Dermis microvascular lymphatic vessel endothelial cell (primary cell): ENCODE measurements at places on chromosomes 3 and 15.

GRCh38 chr15:50227076-50227475 lies 38.5 kb downstream of the HDC start:
- no peak for DNase-seq

DNA sequence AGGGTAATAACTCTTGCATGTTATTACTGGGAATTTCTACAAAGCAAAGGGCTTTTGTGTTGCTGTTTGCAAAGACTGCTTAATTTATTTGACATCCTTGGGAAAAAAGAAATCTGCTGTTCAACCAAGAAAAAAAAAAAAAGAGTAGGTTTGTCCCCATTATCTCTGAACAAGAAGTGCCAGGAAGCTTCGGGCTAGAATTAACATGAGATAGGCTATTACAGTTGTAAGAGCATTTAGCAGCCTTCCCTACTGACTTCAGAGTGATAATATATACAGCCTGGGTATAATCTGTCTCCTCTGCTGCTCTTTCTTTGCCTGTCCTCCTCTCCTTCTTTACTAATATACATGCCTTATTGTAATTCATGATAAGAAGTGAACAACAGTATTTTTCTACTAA lies 23.3 kb upstream of the CHMP2B start:
- no peak for DNase-seq

GRCh38 chr3:151835751-151836525 lies 22.0 kb downstream of the AADAC start:
- DNase-seq, result peak; percentile 19

- DNase-seq, result peak; percentile 45
These were observed 68.8 kb downstream of the PLOD2 start for GRCh38 chr3:146092230-146092629.

DNA sequence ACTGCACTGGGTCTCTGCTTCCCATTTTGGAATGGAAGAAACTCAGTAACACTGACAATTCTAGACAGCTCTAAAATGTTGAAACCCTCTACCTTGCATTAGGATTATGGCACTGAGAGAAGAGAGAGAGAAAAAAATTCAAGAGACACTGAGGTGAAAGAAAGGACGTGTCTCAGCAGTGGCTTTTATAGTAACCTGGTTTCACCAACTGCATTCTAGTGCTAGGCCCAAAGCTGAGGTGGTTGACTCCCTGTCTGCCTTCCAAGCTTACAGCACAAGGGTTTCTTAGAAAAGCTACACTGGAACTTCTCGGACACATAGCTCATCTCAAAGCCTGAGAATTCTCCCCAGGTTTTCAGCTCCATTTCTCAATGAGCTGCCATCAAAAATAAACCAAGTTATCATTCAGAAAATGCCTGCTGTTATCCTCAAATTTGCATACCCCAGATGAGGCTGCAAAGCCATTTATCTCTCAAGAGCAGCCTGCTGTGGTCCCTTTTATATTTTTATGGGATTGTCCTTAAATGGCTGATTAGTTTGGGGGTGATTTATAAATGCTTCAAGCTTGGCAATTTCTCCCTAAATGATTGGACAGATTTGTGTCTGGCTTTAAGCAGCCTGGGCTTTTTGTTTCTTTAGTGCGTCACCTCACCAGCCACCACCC lies 279.9 kb downstream of the EBLN2 start:
- DNase-seq, result no peak

DNA sequence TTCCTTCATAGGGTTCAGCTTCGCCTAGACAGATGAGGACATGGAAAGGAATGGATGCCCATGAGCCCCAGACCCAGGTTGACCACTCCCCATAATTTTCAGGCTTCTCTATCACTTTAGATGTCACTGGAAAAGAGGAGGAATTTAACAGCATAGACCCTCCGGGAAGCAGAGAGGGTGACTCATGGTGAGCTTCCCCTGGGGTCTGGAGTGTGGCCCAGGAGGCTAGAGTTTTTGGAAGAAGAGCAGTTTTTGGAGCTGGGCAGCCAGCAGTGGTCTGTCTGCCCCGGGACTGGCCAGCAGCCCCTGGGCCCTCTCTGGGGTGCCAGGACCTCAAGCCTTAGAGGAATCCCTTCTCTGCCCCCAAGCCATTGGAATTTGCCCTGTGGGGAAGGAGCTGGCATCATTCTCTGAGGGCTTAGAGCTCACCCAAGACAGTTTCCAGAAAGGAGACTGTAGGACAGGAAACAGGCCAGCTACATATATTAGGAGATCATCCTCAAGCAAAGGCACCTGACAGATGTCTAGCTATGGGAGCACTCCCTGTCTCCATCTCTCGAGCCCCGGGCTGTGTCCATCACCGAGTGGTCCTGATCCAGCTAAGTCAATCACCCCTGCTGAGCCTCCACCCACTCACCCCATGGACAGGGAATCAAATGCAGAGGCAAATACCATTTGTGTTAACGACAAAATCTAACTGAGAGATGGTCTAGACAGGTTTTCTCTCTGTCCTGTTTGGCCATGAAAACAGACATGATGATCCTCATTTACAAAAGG lies 67.3 kb downstream of the MEGF11 start:
- no peak for DNase-seq

DNA sequence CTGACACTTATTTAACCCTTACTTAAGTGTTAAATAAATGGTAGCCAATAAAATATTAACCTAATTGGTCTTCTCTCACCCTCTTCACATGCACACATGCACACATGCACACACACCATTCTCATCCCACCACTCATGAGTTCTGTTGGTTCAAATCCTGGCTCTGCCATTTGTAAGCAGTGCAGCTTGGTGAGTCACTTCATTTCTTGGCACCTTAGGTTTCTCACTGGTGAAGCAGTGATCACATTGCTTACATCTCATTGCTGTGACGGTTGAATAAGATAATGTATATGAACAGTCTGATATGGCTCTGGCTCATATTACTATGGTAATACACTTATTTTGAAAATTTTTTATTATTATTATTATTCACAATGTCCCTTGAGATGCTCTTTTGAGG lies 33.8 kb downstream of the RIOX2 start:
- no peak for DNase-seq

DNA sequence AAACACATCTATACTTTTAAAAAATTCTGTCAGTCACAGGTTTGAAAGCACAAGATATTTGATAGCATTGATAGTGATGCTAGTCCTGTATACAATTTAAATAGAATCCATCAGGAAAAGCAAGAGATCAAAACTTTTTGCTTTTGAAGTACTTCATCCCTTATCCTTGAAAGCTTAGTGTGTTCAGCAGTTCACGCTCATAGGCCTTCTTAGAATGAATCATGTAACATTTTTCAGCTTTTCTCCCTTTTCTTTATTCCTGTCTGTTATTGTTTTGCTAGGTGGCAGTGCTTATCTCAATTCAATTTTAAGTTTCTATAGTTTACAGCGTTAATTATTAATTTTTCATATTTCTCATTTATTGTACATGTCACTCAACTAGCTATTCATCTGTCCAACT lies 69.1 kb downstream of the FGF7 start:
- no peak for DNase-seq

DNA sequence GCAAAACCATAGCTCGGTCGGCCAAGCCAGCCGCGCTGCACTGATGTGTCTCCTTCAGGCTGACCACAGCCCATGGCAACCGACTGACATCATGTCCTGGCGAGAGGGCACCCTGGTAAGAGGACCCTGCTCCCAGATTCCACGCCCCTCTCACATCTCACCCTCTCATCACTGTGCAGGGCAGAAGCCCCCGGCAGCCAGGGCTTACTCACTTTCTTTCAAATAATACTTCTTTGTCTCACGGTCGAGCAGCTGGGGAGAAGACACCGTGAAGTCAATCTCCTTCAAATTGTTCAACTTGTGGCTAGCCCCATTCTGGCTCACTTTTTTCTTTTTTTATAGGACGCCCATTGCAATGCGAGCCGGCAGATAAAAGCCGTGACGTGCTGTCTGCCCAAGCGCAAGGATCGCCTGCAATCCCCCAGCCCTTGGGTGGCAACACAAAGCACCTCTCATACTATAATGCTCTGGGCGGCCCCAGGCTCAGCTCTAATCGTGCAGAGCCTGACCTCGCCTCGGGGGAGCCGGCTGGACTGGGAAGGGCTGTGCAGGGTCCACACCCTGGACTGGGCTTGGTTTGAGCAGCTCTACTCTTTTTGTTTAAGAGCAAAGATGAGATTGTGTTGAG lies 33.6 kb downstream of the VGLL4 start:
- no peak for DNase-seq

DNA sequence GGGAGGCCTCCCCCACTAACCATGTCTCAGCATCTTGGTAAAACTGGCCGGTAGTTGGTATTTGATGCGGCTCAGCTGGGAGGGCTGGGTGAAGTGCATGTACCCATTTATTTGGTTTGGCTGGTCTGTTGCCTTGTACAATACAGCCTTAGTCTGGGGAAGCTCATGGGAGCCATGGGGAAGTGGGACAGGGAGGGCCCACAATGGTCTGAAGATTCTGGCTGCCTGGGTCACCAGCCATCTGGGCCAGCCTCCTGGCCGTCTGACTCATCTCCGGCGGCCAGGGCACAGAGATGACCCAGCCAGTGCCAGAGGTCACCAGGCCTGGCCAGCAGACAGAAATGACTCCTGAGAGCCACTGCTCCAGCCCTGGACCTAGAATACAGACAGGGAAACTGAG lies 51.6 kb upstream of the SMAD6 start:
- DNase-seq, result peak; percentile 51

GRCh38 chr15:22979238-22980188 lies 655 bp downstream of the CYFIP1 start:
- DNase-seq, result peak; percentile 63

DNA sequence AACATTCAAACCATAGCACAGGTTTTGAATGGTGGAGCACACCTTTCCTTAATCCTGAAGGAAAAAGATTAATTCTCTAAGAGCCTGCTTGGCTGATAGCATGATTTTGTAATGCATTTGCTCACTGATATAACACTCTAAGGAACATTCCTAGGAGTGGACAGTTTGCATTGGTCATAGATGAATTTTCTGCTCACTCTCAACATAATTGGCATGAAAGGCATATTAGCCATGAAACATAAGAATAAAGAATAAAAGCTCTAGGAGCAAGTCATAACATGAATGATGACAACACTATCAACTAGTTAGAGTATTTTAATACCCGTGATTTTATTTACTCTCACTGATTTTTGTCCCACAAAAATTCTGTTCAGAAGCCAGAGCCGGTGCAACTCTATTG lies 34.3 kb upstream of the LRTM1 start:
- no peak for DNase-seq

GRCh38 chr3:182617500-182617899 lies 175.8 kb upstream of the ATP11B start:
- no peak for DNase-seq

DNA sequence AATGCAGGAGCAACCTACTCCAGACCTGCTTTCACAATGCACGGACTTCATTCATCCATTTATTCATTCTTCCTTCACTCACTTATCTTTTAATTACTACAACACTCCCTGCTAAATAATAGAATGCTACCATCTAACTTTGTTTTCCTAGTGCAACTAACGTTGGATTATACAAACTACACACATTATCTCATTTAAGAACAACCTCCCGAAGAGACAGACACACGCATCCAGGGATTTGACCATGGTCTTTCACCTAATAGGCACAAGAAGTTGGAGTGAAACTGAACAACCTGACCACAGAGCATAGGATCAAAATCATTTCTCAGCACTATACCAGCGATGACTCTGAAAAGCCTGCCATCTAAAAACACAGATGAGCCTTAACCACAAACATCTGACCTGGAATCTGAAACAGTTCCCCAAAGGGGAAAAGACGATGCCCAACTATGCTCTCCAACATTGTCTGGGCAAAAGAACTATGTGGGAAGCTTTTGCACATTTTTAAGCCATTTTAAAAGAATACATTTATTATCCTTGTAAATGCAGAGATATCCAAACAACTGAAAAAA lies 21.0 kb downstream of the ZNF385D start:
- no peak for DNase-seq

- DNase-seq, result no peak
These were observed 17.2 kb downstream of the PLXNA1 start for GRCh38 chr3:127000119-127000518.

DNA sequence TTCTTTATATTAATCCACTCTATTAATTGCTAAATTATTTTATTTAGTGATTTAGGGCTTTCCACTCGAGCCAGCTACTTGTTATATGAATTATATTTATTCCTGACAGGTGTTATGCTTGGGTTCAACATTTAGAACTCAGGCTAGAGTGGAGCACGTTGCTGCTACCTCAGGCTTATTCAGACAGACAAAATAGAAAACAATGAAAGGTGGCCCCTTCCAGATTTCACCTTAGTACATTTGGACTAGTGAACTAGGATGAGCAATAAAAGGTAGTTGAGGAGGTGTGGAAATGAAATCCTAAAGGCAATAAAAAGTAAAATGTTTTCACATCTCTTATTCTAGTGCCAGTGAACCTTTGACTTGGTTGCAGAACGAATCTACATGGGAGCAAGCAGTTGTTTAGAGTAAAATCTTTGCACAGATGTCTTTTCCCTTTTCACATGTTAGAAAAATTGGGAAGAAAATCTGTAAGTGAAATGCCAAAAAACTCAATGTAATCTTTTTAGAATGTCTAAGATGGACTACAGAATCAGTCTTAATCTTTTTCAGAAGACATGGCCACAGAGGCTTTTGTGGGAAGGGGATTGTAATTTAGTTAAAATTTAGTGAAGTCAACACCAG lies 63.8 kb downstream of the AKAP13 start:
- no peak for DNase-seq

GRCh38 chr3:139982404-139982803 lies 47.4 kb downstream of the CLSTN2 start:
- no peak for DNase-seq

- no peak for DNase-seq
These were observed 427.4 kb downstream of the LPP start for GRCh38 chr3:188581365-188581764.

DNA sequence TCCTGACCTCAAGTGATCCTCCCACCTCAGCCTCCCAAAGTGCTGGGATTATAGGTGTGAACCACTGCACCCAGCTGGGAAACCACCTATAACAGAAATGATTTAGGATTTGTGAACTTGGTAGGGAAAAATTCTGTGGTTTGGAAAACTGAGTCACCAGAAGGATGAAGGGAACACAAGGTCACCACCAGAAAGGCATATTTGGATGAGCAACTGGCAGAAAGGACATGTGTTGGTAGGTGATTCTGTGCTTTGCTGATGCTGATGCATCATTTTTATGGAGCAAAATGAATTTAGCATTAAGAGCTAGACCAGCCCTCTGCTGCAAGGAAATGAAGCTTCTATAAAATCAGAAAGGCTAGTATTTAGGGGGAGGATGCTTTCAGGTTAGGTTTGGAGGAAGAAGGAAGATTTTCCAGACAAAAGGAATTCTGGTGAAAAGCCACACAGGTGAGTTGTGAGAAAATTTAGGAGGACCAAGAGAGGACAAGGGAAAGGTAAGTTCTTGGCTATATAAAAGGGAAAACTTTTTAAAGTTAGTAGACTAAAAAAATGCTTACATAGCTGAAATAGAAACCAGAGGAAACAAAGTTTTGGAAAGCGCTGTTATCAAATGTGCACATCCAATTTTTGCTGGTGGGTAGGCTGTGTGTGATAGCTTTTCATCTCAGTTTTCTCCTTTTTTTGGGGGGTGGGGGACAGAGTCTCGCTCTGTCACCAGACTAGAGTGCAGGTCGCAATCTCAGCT lies 3.6 kb downstream of the PXK start:
- DNase-seq, result no peak

- no peak for DNase-seq
These were observed 16.3 kb upstream of the DOCK3 start for GRCh38 chr3:50658416-50658815.

GRCh38 chr3:59549962-59550361 lies 500.1 kb upstream of the CFAP20DC start:
- DNase-seq, result no peak
